ENCODE measurements at places on chromosomes 6 and 20. TPM values are rescaled to one million over a fixed set of nuclear protein-coding genes. Genes with fewer than 3 reads are reported as not detected.

HEY2 gene
- polyA plus RNA-seq, result 6.4 TPM

PCSK2 gene
- polyA plus RNA-seq, result 1.0 TPM

MEP1A gene
- not detected for polyA plus RNA-seq

NKAIN4 gene
- polyA plus RNA-seq, result 41.1 TPM

SLC13A3 gene
- polyA plus RNA-seq, result 32.4 TPM

LINC00237 gene
- polyA plus RNA-seq, result not detected

ZNF133 gene
- polyA plus RNA-seq, result 35.1 TPM

- no peak for DNase-seq
Observed at GRCh38 chr20:56032251-56032650, 26.9 kb upstream of the CBLN4 start.

- DNase-seq, result no peak
Observed at GRCh38 chr6:31794294-31794865, 1.2 kb downstream of the VARS1 start.

- no peak for DNase-seq
Observed at GRCh38 chr6:34331371-34332050, 61.0 kb downstream of the NUDT3 start.

DNA sequence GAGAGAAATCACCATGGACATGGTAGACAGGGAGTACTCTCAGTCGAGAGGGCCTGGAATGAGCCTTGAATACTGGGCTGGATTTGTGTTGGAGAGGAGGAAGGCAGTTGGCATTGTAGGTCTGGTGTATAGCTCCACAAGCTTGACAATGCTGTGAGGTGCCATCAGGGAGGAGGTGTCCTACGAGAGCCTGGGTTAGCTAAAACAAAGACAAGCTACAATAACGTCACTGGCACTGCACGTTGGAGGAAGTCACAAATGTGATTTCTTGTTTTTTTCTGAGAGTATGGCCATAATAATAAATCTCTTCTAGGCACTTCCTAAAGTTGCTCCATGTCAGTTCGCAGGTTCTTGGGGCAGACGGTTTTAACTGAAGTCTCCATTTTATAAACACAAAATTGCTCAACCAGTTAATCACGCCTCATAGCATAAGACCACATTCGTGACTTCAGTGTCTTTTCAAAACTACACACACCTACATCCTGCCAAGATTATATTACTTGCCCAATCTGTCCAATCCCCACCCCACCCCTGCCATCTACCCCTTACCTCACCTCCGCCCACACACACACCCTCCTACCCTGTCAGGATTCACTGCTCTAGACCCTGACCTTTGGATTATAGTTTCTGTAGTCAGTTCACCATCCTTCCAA lies 4.4 kb upstream of the HLA-DMB start:
- no peak for DNase-seq

GRCh38 chr6:101582792-101583191 lies 189.3 kb downstream of the GRIK2 start:
- no peak for DNase-seq

GRCh38 chr6:110188791-110189190 lies 8.6 kb downstream of the CDC40 start:
- DNase-seq, result no peak

- no peak for DNase-seq
Observed at GRCh38 chr20:10250902-10251301, 32.3 kb downstream of the SNAP25 start.

- no peak for DNase-seq
Observed at GRCh38 chr6:143727035-143727434, 49.3 kb downstream of the PHACTR2 start.

GRCh38 chr6:49341869-49342268 lies 121.2 kb downstream of the MMUT start:
- DNase-seq, result no peak

DNA sequence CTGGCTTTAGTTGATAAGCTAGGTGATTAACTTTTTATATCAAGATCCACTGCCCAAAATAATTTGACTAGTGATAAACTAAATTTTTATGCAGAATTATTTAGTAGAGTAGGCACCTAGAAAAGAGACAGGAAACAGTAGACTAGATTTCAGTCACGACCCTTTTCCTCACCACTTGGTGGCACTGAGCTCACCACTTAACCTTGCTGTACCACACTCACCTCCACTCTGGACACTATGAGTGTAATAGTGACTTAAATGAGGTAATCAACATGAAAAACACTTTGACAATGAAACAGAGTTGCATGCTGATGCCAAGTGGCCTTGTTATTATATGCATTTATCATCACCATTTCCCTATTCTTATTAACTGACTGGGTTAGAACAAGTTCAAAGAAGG lies 730.4 kb downstream of the KIF16B start:
- DNase-seq, result no peak

GRCh38 chr6:11366183-11366933 lies 133.9 kb upstream of the NEDD9 start:
- no peak for DNase-seq

DNA sequence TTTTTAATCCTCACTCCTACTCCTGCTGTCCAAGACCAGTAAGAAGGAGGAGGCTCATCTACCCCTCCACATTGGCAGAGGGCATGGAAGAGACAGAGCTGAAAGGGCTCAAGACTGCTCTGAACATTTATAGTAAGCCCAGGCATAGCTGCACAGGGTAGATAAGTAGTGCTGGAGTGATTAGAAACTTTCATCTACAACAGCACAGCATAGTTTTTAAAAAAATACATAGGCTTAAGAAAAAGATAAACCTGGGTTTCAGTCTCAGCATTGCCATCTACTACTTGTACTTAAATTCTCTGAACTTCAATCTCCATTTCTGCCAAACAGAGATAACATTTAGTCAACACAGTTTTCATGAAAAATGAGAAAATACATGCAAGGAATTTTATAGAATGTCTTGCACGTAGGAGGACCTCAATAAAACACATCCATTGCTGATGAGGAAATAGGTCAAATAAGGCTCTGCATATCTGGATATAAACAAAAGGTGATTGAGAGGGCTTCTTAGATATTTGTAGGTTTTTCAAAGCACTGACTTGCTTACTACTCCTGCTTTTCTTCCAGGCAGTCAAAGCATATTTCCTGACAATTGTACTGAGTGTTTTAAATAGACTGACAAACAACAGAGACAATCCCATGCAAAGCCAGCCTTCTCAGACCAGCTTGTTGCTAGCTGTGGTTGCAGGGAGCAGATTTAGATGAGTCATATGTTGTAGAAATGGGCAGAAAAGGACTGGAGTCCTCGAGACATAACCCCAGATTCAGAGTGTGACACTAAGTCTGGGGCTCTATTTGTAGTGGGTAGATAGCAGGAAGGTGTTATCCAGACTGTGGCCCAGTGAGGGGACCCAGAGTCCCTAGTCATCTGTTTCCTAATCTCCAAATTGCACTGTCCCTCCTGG lies 107.4 kb upstream of the TAB2 start:
- DNase-seq, result no peak

GRCh38 chr6:150702675-150703074 lies 103.0 kb downstream of the PLEKHG1 start:
- no peak for DNase-seq
